Fibroblast of skin of left quadriceps (primary cell): ENCODE measurements at places on chromosomes 16 and 17.

DNA sequence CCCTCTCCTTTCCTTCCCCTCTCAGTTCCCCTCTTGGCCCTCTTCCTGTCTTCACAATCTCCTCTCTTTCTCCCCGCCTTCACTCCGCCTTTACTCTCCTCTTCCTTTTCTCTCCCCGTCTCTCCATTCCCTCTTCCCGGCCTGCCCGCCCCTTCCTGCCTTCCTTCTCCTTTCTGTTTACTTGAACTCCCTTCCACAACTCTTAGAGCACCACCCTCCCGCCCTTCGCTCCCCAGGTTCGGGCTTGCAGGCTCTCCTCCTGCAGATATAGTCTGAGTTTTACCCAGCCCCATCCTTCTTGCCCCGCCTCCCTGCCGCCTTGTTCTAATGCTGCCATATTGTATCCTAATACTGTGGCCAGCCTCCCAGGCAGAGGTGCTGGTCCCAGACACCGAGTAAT is 201.5 kb upstream of the N4BP1 start:
- DNase-seq = no peak

GRCh38 chr16:50279504-50279865 is 13.1 kb downstream of the ADCY7 start:
- DNase-seq = no peak

DNA sequence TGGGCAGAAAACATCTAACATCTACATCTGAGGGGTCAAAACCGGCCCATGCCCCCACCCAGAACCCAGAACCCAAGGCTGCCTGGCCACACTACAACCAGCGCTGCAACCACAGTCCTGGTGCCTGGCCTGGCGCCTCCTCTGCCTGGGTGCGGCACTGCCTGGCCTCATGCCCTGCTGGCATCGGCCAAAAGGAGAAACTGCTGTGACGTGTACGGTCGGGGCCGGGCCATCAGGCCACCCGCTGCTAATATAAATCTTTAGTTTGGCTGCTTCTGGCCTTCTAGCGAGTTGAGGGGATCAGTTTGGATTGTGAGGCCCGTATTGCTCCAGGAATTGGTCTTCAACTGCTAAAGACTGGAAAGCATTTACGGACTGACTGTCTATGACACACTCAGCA is 22.8 kb downstream of the TMEM204 start:
- DNase-seq = no peak

DNA sequence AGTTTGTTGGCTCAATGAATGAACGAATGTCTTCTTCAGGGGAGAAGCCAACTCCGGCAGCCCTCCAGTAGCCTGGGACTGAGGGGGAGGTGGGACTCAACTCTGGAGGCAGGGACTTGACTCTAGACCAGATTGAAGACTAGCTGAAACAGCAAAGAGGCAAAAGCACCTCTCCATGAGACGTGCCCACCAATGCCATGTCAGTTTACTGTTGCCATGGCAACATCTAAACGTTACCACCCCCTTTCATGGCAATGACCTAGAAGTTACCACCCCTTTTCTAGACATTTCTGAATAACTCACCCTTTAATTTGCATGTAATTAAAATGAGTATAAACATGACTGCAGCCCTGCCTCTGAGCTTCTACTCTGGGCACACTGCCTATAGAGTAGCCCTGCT is 91.8 kb downstream of the ASIC2 start:
- no peak for DNase-seq

- no peak for DNase-seq
Observed at GRCh38 chr17:57657211-57657610, 87.9 kb downstream of the CCDC182 start.

DNA sequence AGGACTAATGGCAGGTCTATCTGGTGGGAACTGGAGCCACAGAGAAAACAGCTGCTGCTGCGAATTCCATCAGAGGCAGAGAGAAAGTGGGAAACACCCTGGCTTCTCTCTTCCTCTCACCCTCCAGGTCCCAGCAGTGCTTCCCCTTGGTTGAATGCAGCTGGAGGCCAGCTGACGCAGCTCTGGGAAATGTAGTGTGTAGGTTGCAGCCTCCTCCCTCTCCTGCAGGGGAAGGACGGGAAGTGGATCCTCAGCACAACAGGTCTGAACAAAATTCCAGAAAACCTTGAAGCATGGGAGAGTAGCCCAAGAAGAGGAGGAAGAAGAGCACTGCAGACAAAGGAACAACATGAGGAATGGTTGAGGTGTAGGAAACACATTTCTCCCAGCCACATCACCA is 67.8 kb upstream of the MMP2 start:
- DNase-seq = no peak
